SHP77 (cell line): ENCODE measurements at places on chromosomes 5 and 9.

DNA sequence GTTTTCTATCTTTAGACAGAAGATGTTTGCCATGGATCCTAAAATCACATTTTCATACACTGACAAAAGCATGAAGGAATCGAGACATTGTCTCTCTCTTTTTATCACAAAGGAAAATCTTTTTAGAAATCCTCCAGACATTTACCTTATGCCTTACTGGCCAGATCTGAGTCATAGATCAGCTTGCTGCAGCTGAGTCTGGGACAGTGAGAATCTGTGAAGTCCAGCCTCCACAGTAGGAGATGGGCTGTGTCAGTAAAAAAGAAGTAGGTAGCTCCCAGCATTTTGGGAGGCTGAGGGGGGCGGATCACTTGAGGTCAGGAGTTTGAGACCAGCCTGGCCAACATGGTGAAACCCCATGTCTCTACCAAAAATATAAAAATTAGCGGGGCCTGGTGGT is 333.4 kb upstream of the ZNF462 start:
- DNase-seq = no peak

DNA sequence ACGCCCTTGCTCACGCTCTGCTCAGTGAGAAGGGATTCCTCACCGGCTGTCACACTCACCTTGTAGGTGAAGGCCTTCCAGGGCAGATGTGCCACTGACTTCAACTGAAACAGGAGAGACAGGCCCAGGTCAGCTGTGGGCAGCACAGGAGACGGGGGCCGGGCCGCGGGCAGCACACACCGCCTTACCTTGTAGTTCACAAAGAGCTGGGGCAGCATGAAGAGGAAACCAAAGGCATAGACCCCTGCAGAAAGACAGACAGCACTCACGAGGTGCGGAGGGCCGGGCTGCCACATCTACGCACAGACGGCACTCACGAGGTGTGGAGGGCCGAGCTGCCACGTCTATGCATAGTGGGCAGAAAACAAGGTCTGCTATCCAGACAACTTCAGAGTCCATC is 23.3 kb downstream of the CLPTM1L start:
- DNase-seq = no peak

GRCh38 chr9:8599937-8600336 is 800.4 kb upstream of the DMAC1 start:
- DNase-seq = no peak

DNA sequence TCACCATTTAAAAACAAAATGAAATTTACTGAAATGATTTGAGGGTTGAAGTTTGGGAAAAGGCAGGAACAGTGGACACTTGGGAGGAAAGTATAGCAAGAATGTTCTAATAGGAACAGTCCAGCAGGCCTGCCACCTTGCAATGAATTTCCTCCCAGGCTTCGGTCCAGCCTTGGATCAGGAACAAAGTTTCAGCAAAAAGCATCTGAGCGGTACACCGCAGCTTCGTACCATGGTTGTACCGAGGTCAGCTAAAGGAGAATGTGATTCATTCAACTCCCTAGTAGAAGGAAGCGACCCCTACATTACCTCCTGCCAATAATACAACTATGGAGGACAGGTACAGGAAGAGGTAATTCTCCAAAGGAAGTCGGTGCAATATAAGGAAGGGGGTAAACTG is 111.4 kb downstream of the ENC1 start:
- DNase-seq = no peak

GRCh38 chr5:132277256-132277655 is 16.9 kb upstream of the SLC22A4 start:
- DNase-seq = no peak

GRCh38 chr5:108617467-108618435 is 129.9 kb upstream of the FER start:
- DNase-seq = no peak

DNA sequence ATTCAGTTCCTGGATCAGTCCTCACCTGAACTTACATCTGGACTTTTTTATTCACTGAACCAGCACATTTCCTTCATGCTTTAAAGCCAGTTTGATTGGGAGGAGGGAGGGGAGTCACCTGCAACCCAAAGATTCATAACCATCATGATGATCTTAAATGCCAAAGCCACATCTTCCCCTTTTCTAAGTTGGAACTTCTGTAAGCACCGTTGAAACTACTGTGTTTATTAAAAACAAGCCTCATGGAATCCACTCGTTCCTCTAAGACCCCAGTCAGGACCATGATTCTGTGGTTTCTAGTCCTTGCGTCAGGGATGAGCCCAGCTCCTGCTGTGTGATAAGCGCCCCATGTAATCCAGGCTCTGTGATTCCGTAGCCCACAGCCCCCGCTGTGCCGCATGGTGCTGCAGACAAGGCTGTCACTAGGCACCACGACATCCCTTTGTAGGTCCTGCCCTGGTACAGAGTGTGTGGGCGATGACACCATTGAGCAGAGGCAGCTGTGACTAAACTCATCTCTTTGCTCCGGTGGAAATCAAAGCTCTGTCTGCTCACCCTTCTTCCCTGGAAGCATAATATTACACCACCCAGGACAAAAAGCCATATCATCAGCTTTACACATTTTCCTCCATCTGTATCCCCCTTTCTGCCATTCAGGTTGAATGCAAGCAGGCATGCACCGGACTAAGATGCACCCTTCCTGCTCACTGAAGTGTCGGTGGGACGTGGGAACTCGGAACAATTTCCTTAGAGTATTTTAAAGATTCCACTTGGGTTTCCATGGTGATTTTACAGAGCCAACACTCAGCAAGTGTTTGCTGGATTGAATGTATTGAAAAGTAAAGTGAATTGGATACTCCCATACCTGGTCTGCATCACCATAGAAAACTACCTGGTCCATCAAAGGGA is 132.0 kb upstream of the FSTL4 start:
- no peak for DNase-seq

GRCh38 chr5:3650320-3650719 is 54.7 kb downstream of the IRX1 start:
- no peak for DNase-seq

- no peak for DNase-seq
These were observed 7.5 kb upstream of the DOLPP1 start for GRCh38 chr9:129073404-129073803.

- DNase-seq = no peak
These were observed 33.9 kb downstream of the VLDLR start for GRCh38 chr9:2655411-2655901.

DNA sequence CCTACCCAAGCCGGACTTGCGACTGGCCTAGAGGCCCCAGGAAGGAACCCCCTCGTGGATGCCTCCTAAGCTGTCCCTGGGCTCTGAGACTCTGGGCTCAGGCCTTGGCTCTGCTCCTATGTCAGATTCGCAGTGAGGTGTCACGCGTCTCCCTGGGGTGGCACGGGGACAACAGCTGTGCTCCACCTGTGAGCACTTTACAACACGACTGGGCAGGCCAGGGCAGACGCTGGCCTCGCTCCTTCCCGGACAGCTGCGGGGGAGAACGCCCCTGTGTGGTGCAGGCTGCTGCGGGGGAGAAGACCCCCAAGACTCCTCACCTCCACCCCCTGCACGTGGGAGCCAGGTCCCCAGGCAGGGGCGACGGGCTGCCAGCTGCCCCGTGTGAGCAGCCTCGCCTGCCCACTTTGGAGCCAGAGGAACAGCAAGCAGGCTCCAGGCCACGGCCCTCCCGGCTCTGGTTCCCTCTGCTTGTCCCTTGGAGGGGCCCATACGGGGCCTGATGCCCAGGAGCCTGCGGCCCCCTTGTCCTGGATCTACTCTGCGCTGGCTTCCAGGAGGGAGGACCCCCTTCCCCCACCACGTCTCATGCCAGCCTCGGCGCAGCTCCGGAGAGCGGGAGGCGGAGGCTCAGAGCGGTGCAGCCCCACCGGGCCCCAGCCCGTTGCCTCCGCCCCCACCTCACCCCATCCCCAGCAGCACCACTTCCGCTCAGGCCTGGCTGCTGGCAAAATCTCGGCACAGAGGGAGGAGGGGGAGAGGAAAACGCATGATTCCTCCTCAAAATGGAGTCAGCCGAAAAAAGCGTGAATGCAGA is 36.0 kb downstream of the SARDH start:
- DNase-seq = no peak

GRCh38 chr5:13704396-13704795 is 240.1 kb downstream of the DNAH5 start:
- DNase-seq = no peak

DNA sequence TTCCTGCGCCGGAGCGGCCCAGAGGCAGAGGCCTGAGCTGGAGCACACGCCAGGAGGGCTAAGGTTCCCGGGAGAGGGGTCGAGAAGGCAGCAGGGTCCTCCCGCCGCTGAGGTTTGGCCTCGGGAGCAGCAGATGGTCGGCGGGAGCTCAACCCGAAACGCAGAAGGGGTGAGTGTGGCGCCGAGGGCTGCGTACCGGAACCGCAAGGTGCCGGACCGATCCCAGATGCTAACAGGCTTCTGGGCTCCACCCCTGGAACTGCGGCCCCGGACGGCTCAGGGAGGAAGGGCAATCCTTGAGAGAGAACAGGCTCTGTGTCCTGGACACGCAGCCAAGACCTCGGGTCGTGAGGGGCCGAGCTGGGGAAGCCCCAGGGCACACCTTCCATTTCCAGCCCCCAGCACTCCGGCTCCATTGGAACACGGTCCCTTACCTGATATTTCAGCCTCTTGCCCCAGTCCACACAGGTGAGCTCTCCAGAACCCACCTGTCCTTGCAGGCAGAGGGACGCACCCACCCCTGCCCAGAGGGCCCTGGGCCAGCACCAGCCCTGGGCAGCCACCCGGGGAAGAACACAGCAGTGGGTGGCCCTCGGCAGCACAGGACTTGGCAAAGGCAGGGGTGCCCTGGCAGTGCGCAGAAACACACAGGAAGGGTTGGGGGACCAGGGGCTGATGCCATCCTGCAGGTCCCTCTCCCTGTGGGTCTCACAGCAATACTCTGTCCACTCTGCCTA is 1.4 kb downstream of the LHX3 start:
- no peak for DNase-seq

- DNase-seq = no peak
These were observed at the start of gene GBGT1 for GRCh38 chr9:133163504-133164172. Gene GBGT1 (minus strand): TSS chr9:133163914. CDS start chr9:133162412, 1,502 bp downstream.

GRCh38 chr9:123438821-123439220 is 82.8 kb downstream of the CRB2 start:
- no peak for DNase-seq

DNA sequence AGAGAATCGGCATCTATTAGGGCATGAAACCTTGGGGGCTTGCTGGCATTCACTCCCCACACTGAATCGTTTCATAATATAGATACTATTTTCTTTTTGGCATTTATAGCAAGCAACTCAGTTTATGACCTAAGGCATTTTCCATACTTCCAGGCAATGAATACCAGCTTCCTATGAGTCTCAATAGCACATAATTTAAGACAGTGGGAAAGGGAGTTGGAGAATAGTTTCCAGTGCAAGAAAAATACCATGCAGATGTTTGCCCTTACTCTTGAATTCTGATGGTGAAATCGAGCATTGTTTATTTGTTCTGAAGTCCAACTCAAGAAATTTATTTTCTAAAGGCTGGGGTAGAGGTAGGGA is 175.8 kb upstream of the KLF9 start:
- no peak for DNase-seq

GRCh38 chr9:117528225-117528624 is 113.4 kb upstream of the ASTN2 start:
- no peak for DNase-seq

- DNase-seq = no peak
These were observed 110.1 kb upstream of the IRX2 start for GRCh38 chr5:2861605-2862004.

DNA sequence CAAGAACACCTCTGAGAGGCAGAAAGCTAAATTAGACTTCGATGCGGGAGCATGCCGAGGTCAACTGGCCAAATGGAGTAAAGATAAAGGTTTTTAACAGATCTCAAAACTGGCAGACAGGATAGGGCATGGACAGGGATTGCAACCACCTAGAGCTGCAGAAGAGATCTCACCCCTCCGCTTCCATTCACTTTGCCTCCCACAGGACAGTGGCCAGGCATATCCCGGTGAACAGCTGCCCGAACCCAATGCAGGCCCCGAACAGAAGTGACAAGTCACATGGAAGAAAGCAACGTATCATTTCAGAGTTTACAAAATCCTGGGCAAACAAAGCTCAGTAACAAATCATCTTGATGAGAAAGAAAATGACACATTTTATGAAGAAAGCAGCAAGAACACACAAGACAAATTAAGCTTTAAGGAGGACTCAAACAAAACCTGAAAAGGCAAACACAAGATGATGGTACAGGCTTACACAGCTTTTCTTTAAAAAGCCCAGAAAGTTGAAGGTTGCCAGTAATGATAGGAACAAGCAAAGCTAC is 18.4 kb downstream of the RNF130 start:
- no peak for DNase-seq

DNA sequence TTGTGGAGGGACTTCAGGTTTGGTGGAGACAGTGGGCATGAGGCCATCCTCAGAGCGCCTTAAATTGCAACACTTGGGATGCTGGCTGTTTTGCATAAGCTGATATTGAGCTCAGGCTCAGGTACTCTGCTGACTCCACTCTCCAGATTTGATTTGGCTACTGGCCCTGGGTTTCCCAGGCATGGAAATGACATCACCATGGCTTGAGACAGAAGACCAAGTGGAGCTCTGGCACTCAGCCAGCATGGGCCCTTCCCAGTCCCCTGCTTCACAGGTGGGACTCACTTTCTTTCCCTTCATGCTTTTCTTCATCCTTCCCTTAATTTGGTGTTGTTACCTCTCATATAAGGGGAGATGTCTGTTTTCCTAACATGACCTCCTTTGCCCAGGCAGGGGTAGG is 72.0 kb upstream of the IL12B start:
- peak; percentile 5 for DNase-seq

GRCh38 chr5:135606431-135606830 is 27.6 kb upstream of the CXCL14 start:
- no peak for DNase-seq

DNA sequence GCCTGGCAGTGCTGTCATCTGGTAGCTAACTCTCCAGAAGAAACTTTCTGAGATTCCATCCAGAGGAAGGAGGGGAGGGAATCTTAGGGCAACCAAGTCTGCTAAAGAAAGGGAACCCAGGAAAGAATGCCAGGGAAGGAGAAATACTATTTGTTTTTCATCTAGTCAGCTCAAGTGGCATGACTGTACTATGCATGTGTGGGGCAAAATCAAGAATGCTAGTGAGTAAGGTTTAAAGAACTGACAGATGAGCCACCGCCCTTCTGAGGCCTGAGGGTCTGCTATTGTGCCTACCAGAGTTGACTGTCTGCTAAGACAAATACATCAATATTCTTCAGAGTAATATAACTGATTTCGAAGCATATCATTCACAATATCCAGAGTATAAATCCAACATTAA is 204.2 kb downstream of the SLC12A2 start:
- DNase-seq = no peak

GRCh38 chr9:99713838-99714306 is 107.8 kb upstream of the NR4A3 start:
- DNase-seq = no peak

GRCh38 chr5:149198148-149198547 is 56.9 kb downstream of the ABLIM3 start:
- no peak for DNase-seq

- DNase-seq = no peak
These were observed 115.3 kb downstream of the TLE4 start for GRCh38 chr9:79687131-79687447.
